HCT116 (cell line): ENCODE measurements at places on chromosomes 12 and 14.

GRCh38 chr12:42201063-42201462, 37.0 kb downstream of the YAF2 start:
- no peak for DNase-seq

DNA sequence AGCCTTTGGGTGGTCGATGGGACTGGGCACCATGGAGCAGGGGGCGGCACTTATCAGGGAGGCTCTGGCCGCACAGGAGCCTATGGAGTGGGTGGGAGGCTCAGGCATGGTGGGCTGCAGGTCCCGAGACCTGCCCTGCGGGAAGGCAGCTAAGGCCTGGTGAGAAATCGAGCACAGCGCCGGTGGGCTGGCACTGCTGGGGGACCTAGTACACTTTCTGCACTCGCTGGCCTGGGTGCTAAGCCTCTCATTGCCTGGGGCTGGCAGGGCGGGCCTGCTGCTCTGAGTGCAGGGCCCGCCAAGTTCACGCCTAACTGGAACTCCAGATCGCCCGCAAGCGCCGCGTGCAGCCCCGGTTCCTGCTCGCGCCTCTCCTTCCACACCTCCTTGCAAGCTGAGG, 33.1 kb upstream of the SLCO1B3 start:
- DNase-seq = no peak

GRCh38 chr14:46053221-46053620, 598.4 kb downstream of the RPL10L start:
- DNase-seq = no peak

DNA sequence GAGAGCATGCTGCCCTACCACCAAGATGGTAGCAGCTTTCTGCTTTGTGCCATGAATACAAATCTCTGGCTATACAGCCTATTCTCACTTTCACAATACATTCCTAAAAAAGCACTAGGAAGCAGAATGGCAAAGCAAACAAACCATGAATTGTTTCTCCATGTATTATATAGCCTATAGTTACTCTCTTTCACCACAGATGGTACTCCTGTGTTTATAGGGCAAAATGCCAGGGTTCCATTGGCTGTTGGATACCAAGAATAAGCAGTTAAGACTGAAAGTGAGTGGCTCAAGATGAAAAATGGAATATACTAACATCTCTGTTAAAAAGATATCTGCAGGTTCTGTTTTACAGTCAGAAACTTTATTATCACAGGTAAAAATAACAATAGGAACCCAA, 11.1 kb downstream of the ARF3 start:
- no peak for DNase-seq

DNA sequence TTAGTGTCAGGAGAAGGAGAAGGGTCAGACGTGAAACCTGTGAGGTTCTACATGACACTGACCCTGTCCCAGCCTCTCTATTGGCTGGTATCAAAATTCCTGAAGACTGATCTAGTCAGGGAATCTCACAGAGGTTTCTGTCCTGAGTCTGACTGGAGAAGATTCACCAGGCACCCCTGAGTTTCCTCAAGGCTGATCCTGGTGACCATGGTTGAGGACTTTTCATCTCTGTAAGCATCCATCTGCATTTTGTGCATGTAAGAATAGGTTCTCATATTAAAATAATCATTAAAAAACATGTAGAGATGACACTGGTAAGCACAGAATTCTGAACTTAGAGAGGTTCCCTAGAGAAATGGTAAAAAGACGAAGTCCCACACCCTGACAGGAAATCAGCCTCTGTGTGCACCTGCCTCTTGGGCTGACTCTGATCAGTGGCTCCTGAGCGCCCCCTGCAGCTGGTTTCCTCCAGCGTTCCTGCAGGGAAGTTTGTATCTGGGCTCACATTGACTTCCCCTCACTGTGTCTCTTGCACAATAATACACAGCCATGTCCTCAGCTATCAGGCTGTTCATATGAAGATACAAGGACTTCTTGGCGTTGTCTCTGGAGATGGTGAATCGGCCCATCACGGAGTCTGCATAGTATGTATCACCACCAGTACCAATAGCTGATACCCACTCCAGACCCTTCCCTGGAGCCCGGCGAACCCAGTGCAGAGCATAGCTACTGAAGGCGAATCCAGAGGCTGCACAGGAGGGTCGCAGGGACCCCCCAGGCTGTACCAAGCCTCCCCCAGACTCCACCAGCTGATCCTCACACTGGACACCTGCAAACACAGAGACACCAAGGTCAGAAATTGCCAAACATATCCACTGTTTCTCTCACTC, 991.9 kb downstream of the TMEM121 start:
- DNase-seq = no peak

GRCh38 chr12:124750787-124751471, 112.7 kb downstream of the SCARB1 start:
- DNase-seq = no peak

GRCh38 chr14:90168425-90169105, 87.8 kb upstream of the PSMC1 start:
- no peak for DNase-seq

DNA sequence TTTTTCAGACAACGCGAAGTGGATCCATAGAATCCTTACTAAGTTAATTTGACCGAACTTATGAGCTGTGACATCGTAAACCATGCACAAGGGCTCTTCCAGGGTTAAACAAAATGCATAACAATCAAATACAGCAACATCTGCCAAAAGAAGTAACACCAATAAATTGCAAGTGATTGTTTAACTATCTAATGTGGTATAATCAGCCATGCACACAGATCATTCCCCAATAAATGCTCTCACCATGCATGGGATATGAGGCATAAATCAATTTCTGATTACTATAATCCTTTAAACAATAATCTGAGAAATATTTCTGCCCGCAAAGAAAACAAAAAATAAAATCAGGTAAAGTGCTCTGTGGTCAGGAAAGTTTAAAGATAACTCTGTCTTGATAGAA, 7.7 kb upstream of the PLEKHG7 start:
- DNase-seq = no peak

- no peak for DNase-seq
These were observed 248.5 kb downstream of the IPO8 start for GRCh38 chr12:30447061-30447750.

DNA sequence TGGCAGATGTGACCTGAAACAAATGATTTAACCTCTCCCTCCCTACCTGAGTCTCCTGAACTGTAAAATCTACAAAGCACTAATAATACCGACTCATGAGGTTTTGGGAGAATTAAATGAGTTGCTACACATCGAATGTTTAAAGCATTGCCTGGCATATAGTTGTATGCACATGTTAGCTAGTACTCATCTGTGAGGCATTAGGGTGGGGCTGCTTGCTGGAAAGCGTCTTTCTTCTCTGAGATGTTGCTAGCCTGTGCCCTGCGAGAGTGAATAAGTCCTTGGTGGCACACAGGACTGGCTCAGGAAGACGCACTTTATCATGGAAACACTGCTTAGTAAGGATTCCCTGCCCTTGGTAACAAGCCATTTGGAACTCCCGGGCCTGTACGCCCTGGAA, 6.1 kb downstream of the RAPGEF3 start:
- no peak for DNase-seq

GRCh38 chr12:94922561-94922960, 80.9 kb downstream of the NDUFA12 start:
- no peak for DNase-seq

- no peak for DNase-seq
These were observed 68.9 kb downstream of the BCL11B start for GRCh38 chr14:99203080-99203479.

GRCh38 chr12:97452839-97453238, 9.8 kb upstream of the RMST start:
- no peak for DNase-seq

DNA sequence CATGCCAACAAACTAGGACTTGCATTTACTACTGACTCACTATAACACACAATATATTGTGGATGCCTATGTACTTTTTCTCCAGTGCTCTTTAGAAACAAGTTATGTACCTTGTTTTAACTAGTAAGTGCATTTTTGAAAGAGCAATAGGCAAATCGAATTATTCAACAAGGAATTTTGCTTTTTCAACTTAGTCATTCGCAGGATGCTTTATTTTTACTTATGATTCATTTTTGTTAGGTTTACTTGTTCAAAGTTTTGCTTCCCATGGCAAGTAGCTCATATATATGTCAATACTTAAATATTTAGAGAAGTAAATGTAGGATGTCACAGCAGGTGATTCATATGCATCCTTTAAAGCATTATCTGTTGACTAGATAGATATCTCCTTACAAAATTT, 149.8 kb downstream of the PELI2 start:
- DNase-seq = no peak

DNA sequence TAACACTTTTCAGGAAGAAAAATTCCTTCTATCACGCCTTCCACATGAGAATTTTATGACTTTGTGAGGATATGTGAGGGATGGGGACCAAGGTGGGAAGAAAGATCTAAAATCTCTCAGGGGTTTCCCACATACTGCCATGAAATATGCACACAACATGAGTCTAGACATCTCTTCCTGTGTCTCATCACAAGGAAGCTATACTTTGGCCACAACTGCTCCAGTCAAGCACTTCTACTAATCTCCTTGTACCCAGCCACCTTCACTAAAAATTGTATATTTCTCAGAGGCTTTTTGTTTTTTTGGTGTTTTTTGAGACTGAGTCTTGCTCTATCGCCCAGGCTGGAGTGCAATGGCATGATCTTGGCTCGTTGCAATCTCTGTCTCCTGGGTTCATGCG, 3.2 kb downstream of the OSBPL8 start:
- no peak for DNase-seq

- DNase-seq = no peak
These were observed 18.4 kb downstream of the HDAC7 start for GRCh38 chr12:47801170-47801903.

DNA sequence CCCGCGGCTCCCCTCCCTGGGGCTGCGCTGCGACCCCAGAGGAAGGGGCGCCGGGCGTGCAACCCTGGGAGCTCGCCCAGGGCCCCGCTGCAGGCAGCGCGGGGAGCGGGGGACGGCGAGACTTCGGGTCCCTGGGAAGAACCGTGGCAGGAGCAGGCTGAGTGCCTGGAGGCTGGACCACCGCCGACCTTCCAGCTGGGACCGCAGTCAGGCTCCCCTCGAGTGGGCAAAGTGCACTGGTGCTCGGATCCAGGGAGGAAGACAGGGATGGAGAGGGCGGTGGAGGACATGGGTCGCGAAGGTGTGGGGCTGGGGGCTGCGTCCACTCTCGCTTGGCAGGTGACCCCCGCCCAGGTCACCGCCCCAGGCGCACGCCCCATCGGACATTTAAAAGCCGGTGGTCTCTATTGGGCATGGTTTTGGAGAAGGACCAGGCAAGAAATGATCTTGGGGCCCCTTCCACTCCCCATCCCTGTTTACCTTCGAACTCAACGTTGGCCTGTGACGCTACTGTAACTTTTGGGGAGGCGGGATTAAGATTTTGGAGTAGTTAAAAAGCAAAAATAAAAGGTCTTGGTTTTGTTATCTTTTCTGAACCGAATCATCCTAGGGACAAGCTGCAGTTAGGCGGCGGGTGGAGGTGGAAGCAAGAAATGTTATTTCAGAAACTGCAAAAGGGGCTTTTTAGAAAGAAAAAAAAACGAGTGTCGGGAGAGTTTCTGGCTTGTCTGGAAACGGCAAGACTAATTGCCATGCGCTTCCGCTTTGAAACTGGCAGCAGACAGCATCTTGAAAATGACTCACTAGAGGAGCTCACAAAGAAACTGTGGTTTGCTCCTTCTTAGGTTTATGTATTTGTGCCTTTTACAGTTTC, 1.0 kb downstream of the ELK3 start:
- DNase-seq = peak; percentile 75

- DNase-seq = no peak
These were observed 37.5 kb downstream of the ACACB start for GRCh38 chr12:109153821-109154441.
